ENCODE measurements at places on chromosomes 16 and 17. TPM values are rescaled to one million over a fixed set of nuclear protein-coding genes. Genes with fewer than 3 reads are reported as not detected.

Gene CCL5
- 1.7 TPM for total RNA-seq

Gene SPN
- not detected for total RNA-seq

Gene TK1
- 213 TPM for total RNA-seq

Gene CISD3
- total RNA-seq, result 86.3 TPM

Gene RNF213
- 83.0 TPM for total RNA-seq

Gene TP53TG3
- total RNA-seq, result 0.57 TPM

Gene KRT26
- not detected for total RNA-seq

Gene CFAP97D1
- total RNA-seq, result 0.04 TPM

Gene KLHL11
- total RNA-seq, result 2.5 TPM

Gene CLEC18B
- 0.43 TPM for total RNA-seq

Gene WDR45B
- 95.7 TPM for total RNA-seq

Gene PRAC1
- not detected for total RNA-seq

Gene BAHCC1
- 18.2 TPM for total RNA-seq

Gene CCL8
- total RNA-seq, result not detected

Gene CCP110
- total RNA-seq, result 11.0 TPM

Gene C16orf96
- not detected for total RNA-seq

Gene CD300LB
- total RNA-seq, result not detected

Gene MPP2
- total RNA-seq, result 2.4 TPM

Gene CCL17
- total RNA-seq, result not detected

Gene RNF135
- 23.6 TPM for total RNA-seq

Gene CAPNS2
- not detected for total RNA-seq

Gene CRISPLD2
- 2.6 TPM for total RNA-seq

Gene HCRT
- total RNA-seq, result not detected

Gene TRIM47
- total RNA-seq, result 184 TPM

Gene FADS6
- not detected for total RNA-seq

Gene UNC45B
- total RNA-seq, result not detected

Gene KRTAP16-1
- total RNA-seq, result not detected

Gene EXOC3L1
- not detected for total RNA-seq

Gene TNFRSF17
- not detected for total RNA-seq

Gene CCL7
- 0.61 TPM for total RNA-seq

Gene PTX4
- total RNA-seq, result not detected

Gene CPHXL2
- total RNA-seq, result not detected

Gene LRRC46
- total RNA-seq, result 3.6 TPM
